ENCODE measurements at places on chromosomes 4 and X.

- DNase-seq: peak; percentile 46
Measured at GRCh38 chr4:150216726-150217125, 138.5 kb downstream of the DCLK2 start.

- no peak for DNase-seq
Measured at GRCh38 chrX:154349979-154350378, 24.5 kb downstream of the FLNA start.

DNA sequence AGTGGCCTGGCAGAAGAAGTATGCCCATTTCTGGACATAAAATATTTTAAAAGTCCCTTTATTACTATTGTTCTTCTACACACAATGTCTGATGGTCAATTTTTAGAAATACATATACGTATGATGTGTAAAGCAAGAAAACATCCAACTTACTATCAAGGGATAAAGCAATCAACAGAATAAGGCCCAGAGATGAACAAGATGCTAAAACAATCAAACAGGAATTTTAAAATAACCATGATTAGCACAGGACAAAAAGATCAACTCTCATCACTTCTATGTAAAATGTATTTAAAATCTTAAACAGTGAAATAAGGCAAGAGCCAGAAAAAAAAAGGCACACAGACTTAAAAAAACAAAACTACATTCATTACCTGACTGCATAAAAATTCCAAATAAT is 60.9 kb downstream of the MTNR1A start:
- no peak for DNase-seq

DNA sequence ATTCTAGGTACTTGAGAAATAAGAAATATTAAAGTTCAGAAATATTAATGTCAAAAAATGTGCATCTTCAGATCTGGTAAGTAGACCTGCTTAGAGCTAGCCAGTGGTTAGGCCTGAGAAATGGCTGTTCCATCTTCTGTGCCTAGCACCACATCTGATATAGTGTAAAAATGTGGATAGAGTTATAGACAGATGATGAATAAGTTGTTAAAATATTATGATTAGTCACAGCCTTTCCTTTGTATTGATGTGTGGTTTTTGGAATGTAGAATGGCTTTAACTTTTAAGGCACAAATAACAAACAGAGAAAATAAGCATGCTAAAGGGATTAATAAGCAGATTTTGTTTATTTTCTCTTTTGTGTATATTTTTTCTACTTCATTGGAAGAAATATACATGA is 133.5 kb upstream of the NUDT6 start:
- DNase-seq: no peak

- DNase-seq: no peak
Measured at GRCh38 chrX:105647749-105648148, 174.6 kb upstream of the NRK start.

- DNase-seq: no peak
Measured at GRCh38 chr4:55725057-55725456, 89.0 kb upstream of the NMU start.

GRCh38 chr4:159252491-159252890 is 149.6 kb downstream of the RAPGEF2 start:
- no peak for DNase-seq

DNA sequence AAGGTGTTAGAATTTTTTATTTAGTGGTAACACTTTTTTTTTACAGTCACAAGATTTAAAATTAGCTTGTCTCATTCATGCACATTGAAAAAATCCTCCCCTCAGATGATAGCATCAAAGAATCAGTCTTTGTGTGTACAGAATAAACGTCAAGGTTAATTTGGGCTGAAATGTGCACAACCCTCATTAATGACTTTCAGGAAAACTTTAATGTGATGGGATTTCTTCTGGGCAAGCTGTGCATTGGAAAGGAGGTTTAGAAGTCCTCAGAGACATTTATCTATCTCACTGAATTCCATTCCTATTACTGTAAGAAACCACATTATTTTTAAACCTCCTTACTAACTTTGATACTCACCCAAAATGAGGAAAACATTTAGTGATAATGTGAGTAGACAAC is 88.2 kb upstream of the TECRL start:
- DNase-seq: no peak

GRCh38 chrX:140766024-140766611 is 56.6 kb downstream of the LINC00632 start:
- peak; percentile 41 for DNase-seq

DNA sequence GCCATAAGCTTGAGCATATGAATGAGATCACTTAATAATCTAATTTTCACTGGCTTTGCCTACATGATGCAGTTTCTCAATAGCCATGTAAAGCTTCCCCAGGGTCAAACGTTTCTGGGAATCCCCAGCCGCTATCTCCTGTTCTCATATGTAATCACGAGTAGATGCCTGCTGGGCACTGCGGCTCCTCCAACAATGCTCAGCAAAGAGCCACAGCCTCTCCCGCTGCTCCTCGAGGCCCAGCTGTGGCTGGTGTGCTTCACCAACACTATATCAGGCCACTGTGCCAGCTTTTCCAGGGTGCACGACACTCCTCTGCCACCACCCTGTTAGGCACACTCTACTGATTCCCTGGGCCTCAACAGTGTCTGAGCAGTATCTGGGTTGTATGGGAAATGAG is 78.3 kb upstream of the RASGEF1B start:
- no peak for DNase-seq

- DNase-seq: no peak
Measured at GRCh38 chrX:109440475-109440874, 41.4 kb downstream of the GUCY2F start.

- DNase-seq: peak; percentile 100
Measured at GRCh38 chr4:173334085-173334890, at the start of gene HMGB2. HMGB2 (minus strand) TSS chr4:173334358; CDS start chr4:173333649, 709 bp downstream.

GRCh38 chrX:70034646-70035045 is 15.1 kb downstream of the AWAT2 start:
- DNase-seq: no peak

- no peak for DNase-seq
Measured at GRCh38 chr4:155033604-155034003, 174.8 kb upstream of the NPY2R start.

DNA sequence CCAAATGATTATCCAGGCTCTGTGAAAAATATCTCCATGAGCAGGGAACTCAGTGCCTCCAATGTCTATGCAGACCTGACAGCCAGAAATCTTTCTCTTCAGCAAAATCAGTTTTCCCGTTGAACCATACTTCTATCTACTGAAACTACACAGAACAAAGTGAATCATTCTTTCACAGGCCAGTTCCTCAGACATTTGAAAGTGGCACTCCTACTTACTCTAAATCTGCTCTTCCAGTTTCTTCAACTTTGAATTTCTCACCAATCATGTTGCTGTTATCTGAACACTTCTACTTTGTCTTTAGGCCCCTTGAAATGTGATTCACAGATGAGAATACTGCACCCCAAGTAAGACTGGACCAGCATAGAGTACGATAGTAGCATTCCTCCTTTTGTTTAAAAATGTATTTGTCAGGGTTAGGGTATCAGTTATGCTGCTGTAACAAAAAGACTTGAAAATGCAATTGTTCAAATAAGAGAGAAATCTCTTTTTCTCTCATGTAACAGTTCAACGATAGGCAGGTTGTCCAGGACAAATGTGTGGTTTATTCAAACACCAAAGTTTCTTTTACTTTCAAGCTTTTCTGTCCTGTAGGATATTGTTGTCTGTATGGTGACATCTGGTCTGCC is 210.6 kb upstream of the KLF3 start:
- DNase-seq: no peak

DNA sequence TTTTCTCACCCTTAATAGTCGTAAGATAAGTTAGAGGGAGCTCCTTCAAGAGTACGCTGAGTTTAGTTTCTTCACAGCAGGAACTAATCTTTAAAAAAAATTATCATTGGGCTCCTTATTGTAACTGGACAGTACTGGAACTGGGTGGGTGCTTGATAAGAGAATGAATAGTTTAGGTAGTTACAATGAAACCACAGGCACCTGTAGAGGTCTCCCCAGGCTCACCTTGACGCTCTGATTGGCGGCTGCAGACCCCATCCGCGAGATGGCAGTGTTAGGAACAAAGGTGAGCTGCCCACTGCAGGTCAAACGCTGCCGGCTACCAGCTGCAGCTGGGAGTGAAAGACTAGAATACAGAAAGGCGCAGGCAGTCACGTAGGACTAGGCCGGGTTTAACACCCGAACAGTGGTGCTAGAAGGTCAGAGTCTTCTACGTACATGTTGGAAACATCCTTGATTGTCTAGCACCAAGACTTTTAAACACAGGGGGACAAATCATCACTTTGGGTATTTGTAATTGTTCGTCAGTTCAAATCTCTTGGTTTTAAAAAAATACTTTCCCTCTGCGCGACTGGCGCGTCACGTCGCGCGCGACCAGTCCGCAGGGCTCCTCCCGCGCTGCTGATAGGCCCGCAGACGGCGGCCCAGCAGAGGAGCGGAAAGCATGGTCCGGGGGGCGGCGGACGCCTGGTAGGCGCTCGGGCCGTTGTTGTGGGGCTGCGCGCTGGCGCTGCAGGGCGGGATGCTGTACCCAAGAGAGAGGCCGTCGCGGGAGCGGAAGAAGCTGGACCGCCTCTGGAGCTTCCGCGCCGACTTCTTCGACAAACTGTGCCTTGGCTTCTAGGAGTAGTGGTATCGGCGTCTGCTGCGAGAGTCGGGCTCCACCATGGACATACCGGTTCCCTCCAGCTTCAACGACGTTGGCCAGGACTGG is 45.6 kb downstream of the SMARCA5 start:
- DNase-seq: peak; percentile 34

DNA sequence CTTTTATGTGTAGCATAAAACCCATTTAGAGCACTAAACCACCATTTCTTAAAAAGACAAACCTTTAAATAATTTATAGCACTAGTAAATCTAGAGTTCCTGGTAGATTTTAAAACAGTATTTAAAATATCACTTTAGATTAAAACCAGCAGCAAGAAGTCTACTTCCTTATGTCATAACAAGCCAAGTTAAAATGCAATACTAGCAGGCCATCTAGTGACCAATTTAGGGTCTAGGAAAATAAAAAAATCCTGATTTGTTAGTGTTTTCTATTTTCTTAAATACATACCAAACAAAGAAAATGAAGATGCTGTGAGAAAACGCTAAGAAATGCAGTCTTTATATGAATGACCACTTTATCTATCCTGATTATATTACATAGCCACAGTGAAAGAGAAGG is 53.9 kb downstream of the PAPSS1 start:
- no peak for DNase-seq

GRCh38 chrX:41167888-41168287 is 82.6 kb downstream of the USP9X start:
- no peak for DNase-seq

DNA sequence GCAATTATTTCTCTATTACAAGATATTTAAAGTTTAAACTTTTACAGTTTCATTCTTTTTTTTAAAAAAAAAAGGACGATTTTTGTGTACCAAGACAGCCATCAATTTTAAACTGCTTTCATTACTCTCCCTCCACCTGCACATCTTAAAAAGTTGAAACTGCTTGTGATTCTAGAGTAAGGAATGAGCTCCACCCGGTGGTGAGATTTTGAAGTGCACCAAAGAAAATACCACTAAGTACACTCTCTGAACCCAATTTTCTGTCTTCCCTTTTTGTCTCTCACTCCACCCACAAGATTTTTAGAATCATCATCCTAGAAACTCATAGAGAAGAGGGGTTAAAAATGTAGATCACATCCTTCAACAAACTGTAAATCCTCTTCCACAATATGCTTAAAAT is 91.3 kb upstream of the WDR44 start:
- peak; percentile 32 for DNase-seq

DNA sequence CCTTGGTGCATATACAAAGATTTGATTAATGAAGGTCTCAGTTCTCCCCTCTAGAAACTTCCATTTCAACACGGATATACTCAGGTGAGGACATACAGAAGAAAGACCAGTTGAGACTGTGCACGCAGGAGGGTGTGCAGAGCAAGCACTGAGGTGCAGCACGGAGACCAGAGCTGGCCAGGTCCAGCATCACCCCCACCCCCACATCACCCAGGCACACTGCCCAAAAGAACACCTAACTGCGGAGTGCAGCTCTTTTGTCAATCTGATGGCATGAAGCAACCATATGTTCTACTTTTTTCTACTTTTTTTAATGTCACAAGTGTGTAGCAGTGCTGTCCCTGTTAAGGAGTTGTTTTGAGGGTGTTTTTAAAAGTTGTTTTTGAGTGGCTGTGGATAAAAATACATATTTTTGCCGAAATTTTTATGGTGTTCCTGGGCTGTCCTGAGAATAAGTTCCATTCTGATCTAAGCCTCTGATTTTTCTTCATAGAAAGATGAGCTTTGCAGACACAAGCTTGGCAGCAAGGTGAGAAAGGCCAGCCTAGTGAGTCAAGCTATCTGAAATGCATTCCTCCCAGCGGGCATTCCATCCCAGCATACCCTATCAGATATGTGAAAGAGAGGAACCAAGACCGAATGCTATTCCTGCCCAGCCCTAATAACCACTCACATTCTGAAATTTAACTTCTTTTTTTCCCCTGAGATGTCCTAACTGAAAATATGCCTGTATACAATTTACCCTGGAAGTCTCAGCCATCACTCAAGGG is 173.7 kb downstream of the PTTG2 start:
- DNase-seq: no peak

GRCh38 chr4:22434895-22435294 is 81.0 kb downstream of the ADGRA3 start:
- DNase-seq: no peak

DNA sequence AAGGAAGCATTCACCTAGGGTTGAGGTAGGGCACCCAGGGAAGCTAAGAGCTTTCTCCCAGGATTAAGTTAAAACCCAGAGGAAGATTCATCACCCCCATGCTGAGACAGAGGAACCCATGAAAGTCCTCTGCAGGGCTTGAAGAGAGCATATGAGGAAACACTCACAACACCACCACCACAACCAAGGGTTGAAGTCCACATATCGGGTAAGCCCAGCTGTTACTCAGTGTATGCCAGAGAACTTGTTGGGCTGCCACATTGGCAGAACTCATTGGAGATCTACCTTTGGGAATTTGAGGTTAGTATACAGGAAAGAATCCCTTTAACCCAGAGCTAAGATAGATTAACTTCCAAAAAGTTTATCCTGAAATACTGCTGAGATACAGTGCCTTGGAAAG is 75.1 kb downstream of the INTS6L start:
- DNase-seq: no peak

DNA sequence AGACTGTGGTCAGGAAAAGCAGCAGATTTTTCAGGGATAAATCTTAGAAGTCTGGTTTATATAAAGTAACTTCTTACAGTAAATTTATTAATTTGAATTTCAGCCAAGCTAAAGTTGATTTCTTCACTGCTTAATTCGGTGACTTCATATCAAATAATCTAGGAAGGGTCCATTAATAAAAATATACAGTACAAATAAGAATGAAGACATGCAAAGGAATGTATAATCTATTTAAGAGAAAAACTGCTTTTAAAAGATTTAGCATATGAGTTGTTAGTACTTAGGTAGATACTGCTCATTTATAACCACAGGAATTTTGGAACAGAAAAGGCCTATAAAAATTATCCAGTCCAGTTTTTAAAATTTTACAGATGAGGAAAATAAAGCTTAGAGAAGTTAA is 177.1 kb downstream of the DLG3 start:
- DNase-seq: no peak

DNA sequence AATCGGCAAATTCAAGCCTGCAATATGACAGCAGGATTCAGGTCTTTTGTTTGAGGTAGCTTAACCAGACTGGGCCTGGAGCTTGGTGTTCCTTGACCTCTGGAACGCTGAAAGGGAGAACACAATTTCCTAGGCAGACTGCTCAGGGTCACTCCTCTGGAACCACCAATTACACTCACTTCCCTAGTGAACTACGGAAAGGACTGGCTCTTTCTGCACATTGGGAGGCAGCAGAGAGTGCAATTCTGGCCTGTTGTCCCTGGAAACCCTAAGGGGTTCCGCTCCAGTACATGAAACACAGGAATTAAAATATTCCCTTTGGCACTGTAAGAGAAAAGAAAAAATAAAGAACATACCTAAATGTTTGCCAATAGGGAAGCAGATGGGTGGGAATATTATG is 58.6 kb downstream of the GPC3 start:
- DNase-seq: no peak

Data from hippocampal formation (tissue), 2 donors.